ENCODE measurements at places on chromosomes 6 and 20. TPM values are rescaled to one million over a fixed set of nuclear protein-coding genes. Genes with fewer than 3 reads are reported as not detected.

CTAGE9 gene
- total RNA-seq, result not detected

SMPDL3A gene
- total RNA-seq, result 17.4 TPM

OR14J1 gene
- not detected for total RNA-seq

GSTA2 gene
- not detected for total RNA-seq

PNLDC1 gene
- 0.17 TPM for total RNA-seq

PTCHD4 gene
- 0.19 TPM for total RNA-seq

FUT9 gene
- not detected for total RNA-seq

HLA-DQA1 gene
- total RNA-seq, result 5.1 TPM

TP53TG5 gene
- total RNA-seq, result 0.38 TPM

BIRC7 gene
- total RNA-seq, result not detected

PPP1R3G gene
- 0.10 TPM for total RNA-seq

SSTR4 gene
- total RNA-seq, result not detected

PROCR gene
- total RNA-seq, result 8.8 TPM

BTN3A1 gene
- total RNA-seq, result 2.2 TPM

LY6G5C gene
- total RNA-seq, result 2.5 TPM

VGLL2 gene
- total RNA-seq, result 95.9 TPM

MAFB gene
- 63.2 TPM for total RNA-seq

ISM1 gene
- 1.0 TPM for total RNA-seq

HIVEP1 gene
- 10.3 TPM for total RNA-seq

ENPP3 gene
- 0.11 TPM for total RNA-seq

SFTA2 gene
- total RNA-seq, result not detected

LTB gene
- total RNA-seq, result 0.69 TPM

CRYBG1 gene
- 0.91 TPM for total RNA-seq

HTR1B gene
- total RNA-seq, result not detected

ESR1 gene
- total RNA-seq, result 1.5 TPM

WFDC10B gene
- not detected for total RNA-seq

NRN1 gene
- total RNA-seq, result 5.4 TPM

GGTLC1 gene
- not detected for total RNA-seq

IL17F gene
- not detected for total RNA-seq

GJA10 gene
- total RNA-seq, result not detected

CD83 gene
- total RNA-seq, result 0.46 TPM

LAMA2 gene
- 27.3 TPM for total RNA-seq
